ENCODE measurements at places on chromosomes 11 and 22.
A peak's percentile ranks its signal among the peaks of the same experiment; 100 is the strongest.

GRCh38 chr11:8658321-8659057 lies 24.0 kb downstream of the TRIM66 start:
- DNase-seq: no peak

DNA sequence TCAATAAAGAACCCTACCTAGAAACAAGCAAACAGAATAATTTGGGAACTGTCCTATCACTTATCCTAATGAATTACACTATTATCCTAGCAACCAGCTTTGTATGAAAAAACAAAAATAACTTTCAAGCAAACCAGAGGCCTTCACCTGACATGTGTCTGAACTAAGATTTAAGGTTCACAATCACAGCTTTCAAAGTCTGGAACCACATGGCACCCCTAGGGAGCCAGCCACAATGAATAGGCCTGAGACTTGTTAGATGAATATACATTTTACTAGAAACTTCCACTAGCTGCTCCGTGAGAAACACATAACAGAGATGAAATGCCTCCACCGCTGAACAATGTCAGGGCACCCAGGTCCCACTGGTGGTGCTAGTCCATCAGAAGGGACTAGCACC lies 65.8 kb upstream of the CYP2D6 start:
- no peak for DNase-seq

DNA sequence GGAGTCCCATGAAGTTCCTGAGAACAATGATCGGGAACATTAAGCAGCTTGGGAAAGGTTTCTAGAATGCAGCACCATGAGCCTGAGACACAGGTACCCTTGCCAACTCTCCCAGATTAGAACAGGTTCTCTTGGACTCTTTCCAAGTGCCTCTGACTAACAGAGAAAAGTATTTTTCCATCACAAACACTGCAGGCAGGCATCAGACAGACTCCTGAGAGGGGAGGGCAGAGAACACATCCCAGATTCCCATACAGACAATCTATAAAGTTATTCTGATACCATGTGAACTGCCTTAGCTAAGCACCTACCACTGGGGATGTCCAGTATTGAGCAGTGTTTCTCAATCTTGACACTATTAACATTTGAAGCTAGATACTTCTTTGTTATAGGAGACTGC lies 27.3 kb downstream of the SERGEF start:
- DNase-seq: no peak

GRCh38 chr11:84923489-84923888 lies 703.7 kb downstream of the DLG2 start:
- DNase-seq: no peak

DNA sequence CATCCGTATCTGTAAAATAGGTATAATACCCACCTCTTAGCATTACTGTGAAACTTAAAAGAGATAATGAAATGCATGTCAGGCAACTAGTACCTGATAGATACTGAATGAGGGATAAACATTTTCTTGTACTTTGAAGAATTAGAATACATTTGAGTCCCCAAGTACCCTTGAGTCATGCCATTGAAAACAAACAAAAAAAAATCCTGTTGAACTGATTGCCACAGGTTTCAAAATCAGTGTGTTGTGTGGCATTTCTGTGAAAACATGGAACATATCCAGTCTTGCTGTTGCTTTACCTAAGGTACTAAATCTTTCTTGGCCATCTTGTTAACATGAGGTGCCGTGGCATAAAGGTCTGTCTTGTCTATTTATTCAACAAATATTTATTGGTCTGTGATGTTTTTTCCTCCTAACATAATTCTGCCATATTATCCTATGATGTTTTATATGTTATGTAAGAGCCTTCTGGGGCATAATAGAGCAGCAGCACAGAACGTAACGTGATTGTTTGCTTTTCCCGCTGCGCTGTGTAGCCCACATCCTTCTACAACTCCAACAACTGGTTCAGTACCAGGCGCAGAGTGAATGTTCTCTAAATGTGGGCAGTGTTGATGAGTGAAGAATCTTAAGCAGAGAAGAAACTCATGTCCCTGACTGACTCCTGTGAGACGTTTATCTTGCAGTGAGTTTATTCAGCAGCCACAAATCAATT lies 79.3 kb upstream of the RAB1B start:
- no peak for DNase-seq

- no peak for DNase-seq
Observed at GRCh38 chr11:93407777-93408401, 77.3 kb downstream of the DEUP1 start.

DNA sequence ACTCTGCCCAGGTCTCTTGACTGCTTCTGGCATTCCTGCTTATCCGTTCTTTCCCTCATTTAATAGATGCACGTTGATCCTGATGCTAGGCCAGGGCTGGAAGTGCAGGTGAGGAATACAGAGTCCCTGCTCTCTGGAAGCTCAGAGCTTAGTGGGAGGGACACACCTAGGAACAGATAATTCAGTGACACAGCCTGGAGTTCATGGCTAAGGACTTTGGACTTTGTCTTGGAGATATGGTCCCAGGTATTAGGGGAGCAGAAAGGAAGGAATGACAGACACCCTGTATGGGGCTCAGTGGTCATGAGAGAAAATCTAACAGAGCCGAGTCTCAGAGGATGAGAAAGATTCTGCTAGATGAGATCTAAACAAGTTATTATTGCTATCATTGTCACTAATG lies 160.6 kb downstream of the PKNOX2 start:
- no peak for DNase-seq

DNA sequence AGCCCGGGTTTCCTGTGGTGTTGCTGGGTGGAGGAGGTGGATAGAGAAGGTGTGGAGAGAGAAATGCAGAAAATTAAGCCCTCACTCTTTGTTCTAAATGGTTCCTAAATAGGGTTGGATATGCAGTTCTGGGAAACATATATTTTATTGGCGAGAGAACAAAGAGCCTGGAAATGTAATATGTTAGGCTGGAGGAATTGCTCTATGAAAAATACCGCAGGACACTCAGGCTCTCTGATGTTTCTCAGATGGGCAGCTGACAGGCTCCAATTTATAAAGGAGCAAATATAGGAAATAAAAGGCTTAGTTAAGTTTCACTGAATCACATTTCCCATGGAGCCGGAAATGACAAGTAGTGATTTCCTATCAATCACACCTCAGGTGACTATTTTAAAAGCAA lies 428.0 kb downstream of the TMEM135 start:
- DNase-seq: no peak

DNA sequence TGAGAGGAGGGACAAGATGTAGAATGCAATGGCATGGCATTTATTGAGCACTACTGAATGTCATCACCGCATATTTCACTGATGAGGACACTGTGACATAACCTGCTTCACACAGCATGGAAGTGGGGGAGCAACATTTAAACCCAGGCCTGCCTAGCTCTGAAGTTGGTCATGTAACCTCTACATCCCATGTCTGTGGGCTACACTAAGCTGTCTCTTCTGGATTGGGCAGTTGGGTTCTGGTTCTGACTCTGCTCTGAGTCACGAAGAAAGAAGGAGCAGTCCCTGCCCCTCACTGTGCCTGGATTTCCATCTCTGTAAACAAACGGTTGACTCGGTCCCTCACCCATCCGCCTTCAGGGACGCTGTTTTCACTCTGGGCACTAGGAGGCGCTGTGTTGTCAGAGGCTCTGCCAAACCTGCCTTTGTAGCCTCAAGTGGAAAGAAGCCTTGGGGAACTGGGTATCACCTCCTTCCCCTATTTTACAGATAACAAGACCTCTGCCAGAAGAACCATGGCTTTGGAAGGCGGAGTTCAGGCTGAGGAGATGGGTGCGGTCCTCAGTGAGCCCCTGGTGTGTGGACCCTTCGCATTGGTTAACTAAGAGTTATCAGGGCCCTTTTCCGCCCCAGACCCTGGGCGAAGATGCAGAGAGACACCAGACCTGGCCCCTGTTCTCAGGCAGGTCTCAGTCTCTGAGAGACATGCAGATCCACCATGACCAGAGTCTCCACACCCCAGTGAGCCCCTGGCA lies 12.7 kb upstream of the ARHGEF17 start:
- DNase-seq: peak; percentile 72

- DNase-seq: no peak
Observed at GRCh38 chr11:17805873-17806272, 71.3 kb downstream of the KCNC1 start.

- no peak for DNase-seq
Observed at GRCh38 chr22:36819112-36819511, 2.3 kb upstream of the PVALB start.

DNA sequence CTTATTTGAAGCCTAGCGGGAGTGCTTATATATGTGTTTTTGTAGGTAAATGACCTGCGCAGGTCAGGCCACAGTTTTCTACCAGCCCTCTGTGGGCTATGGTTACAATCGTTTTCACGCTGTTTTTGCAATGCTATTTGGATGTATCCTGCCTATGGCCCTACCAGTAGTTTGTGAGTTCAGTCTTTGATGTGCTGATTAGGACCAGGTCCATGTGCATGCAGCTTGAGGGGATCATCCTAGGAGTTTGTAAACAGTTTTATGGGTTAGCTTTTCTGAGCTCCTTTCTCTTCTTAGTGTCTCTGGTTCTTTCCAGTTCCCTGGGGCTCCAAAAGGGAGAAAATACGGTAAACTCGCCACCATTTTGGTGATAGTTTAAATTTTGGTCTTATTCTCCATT lies 142.5 kb downstream of the LDLRAD3 start:
- no peak for DNase-seq

DNA sequence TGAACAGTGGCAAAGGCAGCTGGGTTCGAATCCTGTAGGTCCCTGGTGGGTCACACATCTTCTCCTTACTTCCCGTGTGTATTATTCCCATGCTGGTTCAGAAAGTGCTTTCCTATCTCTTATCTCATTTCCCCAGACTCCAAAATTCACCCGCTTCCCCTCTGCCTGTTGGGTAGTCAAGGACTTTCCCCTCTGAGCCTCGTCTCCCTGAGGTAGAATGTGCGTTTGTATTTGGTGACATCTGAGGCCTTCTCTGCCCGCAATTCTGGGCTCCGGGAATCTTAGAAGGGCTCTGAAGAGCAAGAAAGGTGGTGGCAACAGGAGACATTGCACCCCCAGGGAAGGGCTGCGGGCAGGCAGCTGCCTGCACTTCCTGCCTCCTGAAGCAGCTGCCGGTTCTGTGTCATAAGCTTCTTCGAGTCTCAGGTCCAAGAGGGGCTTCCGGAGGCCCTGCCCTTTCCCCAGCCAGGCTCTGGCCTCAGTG lies 5.9 kb downstream of the LRRC32 start:
- no peak for DNase-seq

All from GM04504 (cell line).